Stimulated activated CD4-positive, alpha-beta T cell treated with anti-CD3 and anti-CD28 coated beads, Interleukin-1b, Interleukin-23, amount 100 ng/mL, for 4 hours (primary cell): ENCODE measurements at places on chromosomes 2 and 18.

DNA sequence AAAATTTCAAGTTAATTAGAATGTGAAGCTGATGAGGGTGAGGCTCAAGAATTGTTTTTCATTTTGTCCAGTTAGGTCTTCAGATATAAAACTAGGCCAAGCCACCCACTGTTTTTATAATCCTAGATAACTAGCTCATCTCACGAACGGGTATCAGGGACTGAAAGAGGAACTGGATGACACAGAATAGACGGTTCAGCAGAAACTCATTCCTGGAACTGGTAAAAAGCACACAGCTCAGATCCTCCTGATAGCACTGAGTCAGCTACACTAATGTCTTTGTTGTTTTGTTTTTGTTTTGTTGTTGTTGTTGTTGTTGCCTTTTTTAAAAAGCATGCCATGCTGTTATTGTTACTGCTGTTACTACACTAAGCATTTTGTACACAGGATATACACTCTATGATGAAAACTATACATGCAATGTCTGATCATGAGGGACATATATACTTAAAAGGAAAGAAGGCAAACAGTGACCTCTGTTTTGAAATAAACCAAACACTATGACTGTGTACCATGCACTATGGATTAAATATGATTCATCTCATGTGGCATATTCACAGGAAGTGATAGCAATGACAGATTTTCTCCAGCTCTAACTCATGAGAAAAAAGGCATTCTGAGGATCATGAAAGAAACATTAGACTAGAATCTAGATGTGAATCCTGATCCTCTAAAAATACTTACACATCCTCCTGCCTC lies 437.6 kb downstream of the NCKAP5 start:
- no peak for DNase-seq

- DNase-seq = no peak
Observed at GRCh38 chr18:26710470-26711096, 154.9 kb downstream of the AQP4 start.

- DNase-seq = no peak
Observed at GRCh38 chr2:84474176-84474575, 15.1 kb upstream of the SUCLG1 start.

GRCh38 chr2:45237850-45238542 lies 228.7 kb upstream of the SIX2 start:
- DNase-seq = no peak

DNA sequence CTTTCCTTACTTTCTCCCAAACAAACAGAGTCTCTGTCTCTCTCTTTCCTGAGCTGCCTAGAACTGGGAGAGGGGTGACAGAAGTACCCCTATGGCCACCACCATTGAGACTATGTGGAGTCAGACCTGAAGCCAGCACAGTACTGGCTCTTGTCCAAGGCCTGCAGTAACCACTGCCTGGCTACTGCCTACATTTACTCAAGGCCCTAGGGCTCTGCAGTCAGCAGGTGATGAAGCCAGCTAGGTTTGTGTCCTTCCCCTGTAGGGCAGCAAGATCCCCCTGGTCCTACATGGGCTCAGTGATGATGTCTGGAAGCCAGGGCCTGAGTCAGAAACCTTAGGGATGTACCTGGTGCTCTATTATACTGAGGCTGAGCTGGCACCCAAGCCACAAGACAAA lies 12.2 kb downstream of the MYO3B start:
- DNase-seq = no peak

DNA sequence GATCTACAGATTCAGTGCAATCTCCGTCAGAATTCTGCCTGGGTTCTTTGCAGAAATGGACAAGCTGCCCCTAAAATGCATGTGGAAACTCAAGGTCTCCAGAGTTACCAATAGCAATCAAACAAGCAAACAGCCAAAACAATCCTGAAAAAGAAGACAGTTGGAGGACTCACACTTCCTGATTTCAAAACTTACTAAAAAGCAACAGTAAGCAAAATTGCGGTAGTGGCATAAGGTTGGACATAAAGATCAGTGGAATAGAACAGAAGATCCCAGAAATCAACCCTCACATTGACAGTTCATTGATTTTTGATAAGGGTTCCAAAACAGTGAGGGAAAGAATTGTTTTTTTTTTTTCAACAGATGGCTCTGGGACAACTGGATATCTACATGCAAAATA lies 59.7 kb downstream of the NPPC start:
- DNase-seq = no peak

GRCh38 chr2:215370112-215370965 lies 58.5 kb downstream of the ATIC start:
- DNase-seq = no peak

GRCh38 chr2:11910971-11911370 lies 164.5 kb downstream of the LPIN1 start:
- no peak for DNase-seq

DNA sequence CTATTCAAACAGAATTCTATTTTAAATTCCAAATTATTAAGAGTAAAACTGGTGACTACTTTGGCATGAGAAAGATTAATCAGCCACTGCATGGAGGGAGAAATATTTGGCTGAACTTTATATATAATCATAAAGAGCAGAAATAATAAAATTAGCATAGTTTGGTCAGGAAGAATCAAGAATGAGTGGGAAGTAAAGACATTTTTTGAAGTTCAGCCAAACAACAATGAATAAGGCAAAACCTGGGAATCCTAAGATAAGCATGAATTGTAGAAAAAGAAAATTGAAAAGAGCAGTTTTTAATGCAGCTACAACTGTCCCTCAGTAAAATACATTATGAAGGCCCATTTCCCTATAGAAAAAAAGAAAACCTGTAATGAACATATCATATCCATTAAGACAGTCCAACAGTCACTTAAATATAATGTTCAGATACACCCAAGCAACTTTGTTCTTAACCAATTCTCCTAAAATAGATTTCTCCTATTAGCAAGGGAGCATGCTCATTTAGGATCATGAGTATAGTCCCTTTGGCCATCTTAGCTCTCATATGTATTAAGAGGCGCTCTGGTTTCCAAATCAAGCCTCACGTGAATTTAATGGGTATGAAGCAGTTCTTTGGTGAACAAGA lies 6.5 kb downstream of the TMEM17 start:
- DNase-seq = no peak
